CD4-positive, alpha-beta T cell treated with Interferon gamma for 1 hour (primary cell): ENCODE measurements at places on chromosomes 1 and 21.

DNA sequence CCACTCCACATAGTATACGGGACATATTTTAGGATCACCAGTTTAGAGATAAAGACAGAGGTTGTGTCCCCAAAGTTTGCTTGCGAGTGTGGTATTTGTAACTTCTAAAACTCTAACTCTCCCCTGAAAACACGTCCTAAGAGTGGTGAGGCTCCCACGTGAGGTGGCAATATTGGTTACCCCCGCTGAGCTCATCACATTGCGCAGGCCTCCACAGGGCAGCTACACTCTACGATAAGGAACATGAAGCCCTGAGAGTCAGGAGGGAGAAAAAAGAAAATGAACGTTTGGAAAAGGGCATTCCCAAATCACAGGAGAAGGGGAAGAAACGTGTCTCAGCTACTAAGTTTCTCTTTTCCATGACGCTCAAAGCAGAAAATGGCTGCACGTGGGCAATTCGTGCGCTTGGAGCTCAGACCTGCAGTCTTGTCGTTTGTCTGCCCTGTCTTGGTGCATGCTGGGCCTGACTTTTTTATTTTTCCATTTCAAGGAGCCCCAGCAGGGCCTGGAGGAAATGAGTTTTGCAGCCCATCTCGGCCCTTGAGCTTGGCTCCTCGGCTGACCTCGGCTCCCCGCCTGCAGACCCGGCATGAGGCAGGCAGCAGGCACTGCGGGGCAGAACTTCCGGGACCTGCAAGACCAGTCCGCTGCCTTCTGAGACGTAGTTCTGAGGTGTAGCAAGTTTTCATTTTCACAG is 25.7 kb downstream of the ERG start:
- DNase-seq = no peak

- no peak for DNase-seq
Measured at GRCh38 chr1:30753660-30754123, 3.9 kb downstream of the LAPTM5 start.

DNA sequence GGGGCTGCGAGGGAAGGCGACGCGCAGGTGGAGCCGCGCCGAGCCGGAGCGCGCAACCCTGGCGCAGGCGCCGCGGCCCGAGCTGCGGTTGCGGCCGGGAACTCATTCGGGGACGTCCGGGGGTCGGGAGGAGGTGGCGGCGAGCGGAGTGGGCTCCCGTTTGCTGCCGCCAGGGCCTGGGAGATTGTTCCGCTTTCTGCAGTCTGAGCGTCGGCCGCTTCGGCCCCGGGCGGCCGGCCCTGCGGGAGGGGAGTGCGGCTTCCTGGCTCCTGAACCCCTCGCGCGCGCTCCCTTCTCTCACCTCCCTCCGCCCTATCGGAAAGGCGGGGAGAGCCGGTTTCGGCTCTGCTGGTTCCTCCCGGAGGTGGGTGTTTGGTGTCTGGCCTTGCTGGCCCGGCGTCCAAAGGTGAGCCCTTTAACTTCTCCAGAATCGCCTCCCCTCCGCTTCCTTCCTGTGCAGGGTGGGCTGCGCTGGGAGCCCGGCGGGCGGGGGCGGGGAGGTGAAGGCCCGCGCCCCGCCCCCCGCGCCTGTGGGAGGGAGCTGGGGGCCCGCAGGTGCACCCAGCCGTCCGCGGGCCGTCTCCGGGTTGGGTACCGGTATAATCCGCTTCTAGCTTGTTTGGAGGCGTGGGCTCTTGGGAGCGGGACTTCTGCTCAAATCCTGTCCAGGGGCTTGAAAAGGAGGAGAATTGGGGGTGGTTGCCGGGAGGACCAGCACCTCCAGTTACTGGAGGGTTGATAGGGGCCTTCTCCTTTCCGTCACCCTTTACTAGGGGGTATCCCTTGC is 683 bp downstream of the LRRC8D start:
- peak; percentile 51 for DNase-seq

- no peak for DNase-seq
Measured at GRCh38 chr1:107704911-107705310, 260.1 kb downstream of the VAV3 start.

- DNase-seq = no peak
Measured at GRCh38 chr1:204841316-204841715, 29.3 kb upstream of the NFASC start.

DNA sequence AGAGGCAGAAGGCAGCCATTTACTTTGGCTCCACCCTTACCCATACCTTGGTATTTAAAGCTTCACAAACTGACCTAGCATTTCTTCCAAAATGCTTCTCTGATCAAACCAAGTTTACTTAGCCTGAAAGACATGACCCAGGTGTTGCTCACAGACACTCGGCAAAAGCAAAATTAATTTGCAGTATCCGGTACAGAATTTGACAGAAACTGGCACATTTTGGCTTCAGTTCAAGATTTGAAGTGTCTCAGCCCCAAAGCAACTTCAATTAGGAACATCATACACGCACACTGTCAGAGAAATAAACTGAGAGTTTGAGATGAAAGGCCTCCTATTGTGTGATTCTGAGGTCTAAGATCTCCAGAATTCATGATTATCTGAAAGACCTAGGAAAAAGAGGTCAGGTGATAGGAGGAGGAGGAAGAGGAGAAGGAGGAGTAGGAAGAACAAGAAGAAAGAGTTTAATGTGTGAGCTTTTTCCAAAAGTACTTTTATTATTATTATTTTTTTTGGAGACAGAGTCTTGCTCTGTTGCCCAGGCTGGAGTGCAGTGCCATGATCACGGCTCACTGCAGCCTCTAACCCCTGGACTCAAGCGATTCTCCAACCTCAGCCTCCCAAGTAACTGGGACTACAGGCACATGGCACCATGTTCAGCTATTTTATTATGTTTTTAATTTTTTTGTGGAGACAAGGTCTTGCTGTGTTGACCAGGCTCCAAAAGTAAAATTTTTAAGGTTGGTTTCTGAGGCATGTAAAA is 143.6 kb downstream of the SLC45A1 start:
- no peak for DNase-seq

- no peak for DNase-seq
Measured at GRCh38 chr1:90291431-90292216, 296.7 kb downstream of the ZNF326 start.

DNA sequence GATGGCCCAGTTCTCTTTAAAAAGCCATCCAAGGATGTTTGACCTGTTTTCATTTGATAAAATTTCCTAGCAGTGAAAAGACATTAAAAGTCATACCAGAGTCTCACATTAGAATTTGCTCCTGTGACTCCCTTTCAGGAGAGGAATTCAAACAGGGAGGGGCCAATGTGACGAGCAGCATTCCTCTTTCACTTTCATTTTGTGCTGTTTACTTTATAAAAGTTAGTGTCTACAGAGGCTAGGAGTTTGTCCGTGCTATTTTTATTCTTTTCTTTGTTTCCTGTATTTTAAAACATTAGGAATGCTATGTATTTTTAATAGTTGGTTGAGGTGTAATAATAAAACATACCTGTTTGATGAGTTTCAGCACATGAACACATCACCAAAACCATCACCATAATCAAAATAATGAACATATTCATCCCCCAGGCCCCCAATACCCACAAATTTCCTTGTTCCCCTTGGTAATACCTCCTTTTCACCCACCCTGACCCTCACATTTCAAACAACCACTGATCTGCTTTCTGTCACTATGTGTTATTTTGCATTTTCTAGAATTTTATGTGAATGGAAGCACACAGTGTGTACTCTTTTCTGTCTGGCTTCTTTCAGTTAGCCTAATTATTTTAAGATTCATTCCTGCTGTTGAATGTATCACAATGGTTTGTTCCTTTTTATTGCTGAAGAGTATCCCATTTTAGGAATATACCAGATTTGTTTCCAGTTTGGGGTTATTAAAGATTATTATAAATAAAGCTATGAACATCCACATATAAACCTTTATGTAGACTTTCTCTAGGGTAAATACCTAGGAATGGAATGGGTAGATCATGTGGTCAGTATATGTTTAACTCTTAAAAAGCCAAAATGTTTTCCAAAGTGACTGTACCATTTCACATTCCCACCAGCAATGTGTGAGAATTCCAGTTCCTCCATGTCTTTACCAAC is 129.5 kb downstream of the TENT5C start:
- DNase-seq = peak; percentile 14

DNA sequence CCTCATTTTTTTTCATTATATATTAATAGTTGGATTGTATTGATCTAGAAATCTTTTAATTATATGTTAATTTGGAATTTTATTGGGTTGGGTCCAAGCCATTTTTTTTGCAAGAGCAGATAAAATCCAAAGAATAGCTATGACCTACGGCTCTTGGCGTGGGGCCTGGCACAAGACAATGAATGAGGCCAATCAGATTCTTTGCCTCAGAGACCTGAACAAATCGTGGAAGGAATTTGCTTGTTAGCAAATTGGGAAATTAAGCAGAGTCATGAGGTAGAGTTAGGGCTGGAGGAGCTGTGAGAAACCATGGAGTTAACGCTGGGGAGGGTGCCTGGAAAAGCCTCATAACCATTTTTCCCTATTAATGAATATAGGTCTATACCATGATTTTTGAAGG is 40.1 kb downstream of the CAMSAP2 start:
- DNase-seq = no peak

GRCh38 chr1:204313675-204314074 is 46.1 kb downstream of the PLEKHA6 start:
- no peak for DNase-seq

DNA sequence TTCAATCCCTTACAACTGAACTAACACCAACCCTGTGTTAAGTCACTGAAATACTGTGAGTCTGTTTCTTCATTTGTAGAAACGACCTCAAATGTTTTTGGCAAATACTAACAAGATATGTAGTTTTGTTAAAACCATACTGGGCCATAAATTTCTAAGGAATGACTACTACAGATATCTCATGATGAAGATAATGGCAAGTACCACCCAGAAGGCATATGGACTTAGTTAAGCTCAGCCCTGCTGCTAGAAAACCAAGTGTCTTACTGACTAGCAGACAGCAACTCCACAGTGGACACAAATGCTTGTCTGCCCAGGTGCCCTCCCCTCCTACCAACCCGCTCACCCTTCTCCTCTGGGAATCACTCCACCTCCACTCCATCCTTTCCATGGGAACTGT is 44.5 kb upstream of the BMP8B start:
- DNase-seq = no peak

GRCh38 chr1:40153073-40153770 is 8.0 kb upstream of the RLF start:
- DNase-seq = peak; percentile 13

DNA sequence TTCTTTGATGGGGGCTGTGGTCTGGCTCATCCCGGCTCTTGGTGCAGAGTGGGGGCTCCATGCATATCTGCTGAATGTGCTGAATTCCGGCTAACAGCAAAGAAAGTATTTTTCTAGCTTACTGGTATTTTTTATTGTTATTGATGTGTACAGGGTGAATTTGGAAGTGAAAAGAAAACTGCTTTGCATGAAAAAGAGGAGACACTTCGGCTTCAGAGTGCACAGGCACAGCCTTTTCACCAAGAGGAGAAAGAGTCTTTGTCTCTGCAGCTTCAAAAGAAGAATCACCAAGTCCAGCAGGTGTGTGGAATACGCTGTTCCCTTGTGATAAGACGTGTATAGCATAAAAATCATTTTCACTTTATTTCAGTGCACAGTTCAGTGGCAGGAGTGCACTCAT is 57.6 kb downstream of the PCNT start:
- no peak for DNase-seq

DNA sequence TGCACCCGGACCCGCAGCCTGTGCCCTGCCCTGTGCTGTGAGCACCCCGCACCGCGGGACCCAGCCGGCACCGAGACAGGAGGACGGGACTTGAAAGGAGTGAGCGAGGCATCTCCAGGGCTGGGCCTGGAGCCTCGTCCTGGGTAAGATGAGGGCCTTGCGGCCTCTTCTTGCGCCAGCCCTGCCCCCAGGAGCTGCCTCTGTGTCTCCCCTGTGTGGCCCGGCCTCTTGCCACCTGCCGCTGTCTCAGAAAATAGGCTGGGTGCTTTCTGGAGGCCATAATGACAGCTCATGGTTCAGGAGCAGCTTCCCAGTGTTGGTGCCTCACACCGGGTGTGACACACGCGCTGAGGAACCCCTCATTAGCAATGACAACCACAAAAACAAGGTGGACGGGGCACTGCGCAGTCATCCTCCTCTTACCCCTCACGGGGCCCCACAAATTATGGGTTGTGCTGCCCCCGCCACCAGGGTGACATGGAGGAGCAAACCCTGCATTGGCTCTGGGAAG is 161.5 kb upstream of the C1orf174 start:
- no peak for DNase-seq

DNA sequence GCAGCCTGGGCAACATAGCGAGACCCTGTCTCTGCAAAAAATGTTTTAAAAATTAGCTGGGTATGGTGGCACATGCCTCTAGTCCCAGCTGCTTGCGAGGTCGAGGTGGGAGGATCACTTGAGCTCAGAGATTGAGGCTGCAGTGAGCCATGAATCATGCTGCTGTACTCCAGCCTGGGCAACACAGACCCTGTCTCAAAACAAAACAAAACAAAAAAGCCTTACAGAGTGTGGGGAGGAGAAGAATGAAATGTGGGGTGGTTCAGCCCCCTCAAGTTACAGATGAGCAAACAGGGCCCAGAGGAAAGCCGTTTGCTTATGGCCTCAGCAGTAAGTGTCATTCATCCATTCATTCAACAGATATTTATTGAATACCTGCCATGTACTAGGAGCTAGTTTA is 40.7 kb downstream of the RPS6KA1 start:
- DNase-seq = no peak

DNA sequence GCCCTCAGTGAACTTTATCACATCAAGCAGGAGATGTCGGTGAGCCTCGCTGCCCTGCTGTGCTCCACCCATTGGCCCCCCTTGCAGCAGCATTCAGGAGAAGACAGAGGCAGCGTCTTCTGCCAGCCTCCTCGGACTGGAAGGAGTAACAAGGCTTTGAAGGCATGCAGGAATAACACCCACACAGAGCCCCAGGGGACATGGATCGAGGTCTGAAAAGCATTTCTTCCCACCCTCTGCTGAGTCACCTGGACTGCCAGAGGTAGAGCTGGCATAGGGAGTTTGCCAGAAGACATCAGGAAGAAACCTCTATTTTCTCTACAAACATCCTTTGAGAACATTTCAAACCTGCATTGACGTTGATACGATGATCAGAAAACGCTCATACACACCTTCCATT is 42.9 kb downstream of the COL18A1 start:
- DNase-seq = no peak

- DNase-seq = no peak
Measured at GRCh38 chr1:153963850-153964331, 554 bp upstream of the SLC39A1 start.

GRCh38 chr1:7932524-7933138 is 8.0 kb downstream of the TNFRSF9 start:
- DNase-seq = no peak

DNA sequence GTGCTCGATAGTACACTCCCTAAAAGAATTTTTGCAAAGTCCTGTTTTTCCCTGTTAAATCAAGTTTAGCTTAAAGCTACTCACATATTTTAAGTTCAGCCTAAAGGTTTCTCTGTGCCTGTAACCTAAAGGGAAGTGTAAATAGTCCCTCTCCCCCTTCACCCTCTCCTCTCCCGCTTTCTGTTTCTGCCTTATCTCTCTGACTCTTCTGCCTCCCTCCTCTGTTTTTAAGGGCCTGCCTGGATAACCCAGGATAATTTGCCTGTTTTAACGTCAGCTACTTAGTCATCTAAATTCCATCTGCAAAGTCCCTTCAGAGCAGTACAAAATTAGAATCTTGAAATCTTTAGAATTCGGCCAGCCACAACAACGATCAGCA is 92.6 kb downstream of the NID1 start:
- no peak for DNase-seq

- DNase-seq = no peak
Measured at GRCh38 chr21:41920476-41920875, 33.3 kb downstream of the C2CD2 start.

GRCh38 chr1:195336812-195337211 is 1271.4 kb downstream of the KCNT2 start:
- no peak for DNase-seq
